ENCODE measurements at places on chromosomes 6 and 20. TPM values are rescaled to one million over a fixed set of nuclear protein-coding genes. Genes with fewer than 3 reads are reported as not detected.
A peak's percentile ranks its signal among the peaks of the same experiment; 100 is the strongest.

GRCh38 chr6:53532942-53533341 lies 12.0 kb downstream of the GCLC start:
- DNase-seq, result no peak

GRCh38 chr6:96391776-96392360 lies 129.7 kb upstream of the UFL1 start:
- peak; percentile 15 for DNase-seq

DNA sequence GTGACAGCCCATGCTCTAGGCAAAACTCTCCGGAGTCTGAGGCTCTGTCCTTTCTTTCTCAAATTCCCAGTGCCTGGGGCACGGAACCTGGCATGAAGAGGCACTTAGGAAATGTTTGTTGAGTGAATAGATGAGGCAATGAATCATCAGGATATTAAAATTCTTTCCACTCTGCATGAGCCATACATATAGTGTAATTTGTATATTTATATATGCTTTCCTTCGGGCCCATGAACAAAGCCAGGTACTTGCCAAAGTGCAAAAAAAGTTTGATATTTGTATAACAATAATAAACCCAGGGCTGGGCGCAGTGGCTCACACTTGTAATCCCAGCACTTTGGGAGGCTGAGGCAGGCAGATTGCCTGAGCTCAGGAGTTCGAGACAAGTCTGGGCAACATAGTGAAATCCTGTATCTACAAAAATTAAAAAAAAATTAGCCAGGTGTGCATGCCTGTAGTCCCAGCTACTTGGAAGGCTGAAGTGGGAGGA lies 212.3 kb upstream of the ZNF217 start:
- DNase-seq, result no peak

DNA sequence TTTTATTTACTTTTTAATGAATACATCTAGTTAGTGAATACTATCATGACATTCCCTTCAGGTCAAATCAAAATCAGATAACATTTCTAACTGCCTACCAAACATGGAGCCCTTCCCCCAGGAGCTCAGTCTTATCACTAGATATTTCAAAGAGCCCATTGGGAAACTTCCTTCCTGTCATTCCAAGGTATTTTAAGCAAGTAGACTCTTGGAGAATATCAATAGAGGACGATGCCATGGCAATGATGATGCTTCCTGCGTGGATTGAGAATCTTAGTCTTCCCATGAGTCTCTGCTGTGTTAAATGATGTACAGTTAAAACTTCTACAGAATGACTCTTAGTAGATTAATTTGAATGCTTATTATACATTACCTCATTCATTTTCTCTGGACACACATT lies 384.9 kb downstream of the CENPW start:
- DNase-seq, result no peak

GRCh38 chr6:26232940-26233648 lies 131.9 kb upstream of the BTN3A2 start:
- peak; percentile 45 for DNase-seq

- DNase-seq, result peak; percentile 90
These were observed 65.8 kb upstream of the ARMC2 start for GRCh38 chr6:108782179-108783041.

DNA sequence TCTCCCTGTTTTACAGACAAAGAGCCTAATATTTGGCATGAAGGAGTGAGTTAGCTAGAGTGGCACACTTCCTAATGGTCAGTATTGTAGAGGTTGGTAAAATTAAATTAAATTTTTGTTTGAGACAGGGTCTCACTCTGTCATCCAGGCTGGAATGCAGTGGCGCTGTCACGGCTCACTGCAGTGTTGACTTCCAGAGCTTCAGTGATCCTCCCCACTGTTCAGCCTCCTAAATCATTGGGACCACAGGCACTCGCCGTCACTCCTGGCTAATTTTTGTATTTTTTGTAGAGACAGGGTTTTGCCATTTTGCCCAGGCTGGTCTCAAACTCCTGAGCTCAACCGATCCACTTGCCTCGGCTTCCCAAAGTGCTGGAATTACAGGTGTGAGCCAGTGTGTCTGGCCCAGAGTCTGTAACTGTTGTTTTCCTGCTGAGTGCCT lies 70.9 kb downstream of the SCAND1 start:
- no peak for DNase-seq

- no peak for DNase-seq
These were observed 102.9 kb downstream of the OR2B2 start for GRCh38 chr6:27809067-27809938.

DNA sequence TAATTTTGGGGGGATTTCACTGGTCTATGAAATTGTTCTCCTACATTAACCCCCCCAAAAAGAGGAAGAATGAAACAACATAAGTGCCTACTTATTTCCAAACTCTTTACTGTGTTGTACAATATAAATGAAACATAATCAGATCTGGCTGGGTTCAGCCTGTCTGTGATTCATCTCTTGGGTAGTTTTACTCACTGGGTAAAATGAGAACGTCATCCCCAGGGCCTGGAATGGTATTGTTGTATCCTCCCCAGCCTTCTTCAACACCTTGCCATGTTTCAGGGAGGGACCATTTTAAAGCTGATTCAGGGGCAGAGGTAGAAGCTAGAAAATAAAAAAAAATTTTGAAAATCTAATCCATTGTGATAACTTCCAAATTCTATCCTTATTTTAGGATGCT lies 256.7 kb downstream of the PKHD1 start:
- DNase-seq, result no peak

DNA sequence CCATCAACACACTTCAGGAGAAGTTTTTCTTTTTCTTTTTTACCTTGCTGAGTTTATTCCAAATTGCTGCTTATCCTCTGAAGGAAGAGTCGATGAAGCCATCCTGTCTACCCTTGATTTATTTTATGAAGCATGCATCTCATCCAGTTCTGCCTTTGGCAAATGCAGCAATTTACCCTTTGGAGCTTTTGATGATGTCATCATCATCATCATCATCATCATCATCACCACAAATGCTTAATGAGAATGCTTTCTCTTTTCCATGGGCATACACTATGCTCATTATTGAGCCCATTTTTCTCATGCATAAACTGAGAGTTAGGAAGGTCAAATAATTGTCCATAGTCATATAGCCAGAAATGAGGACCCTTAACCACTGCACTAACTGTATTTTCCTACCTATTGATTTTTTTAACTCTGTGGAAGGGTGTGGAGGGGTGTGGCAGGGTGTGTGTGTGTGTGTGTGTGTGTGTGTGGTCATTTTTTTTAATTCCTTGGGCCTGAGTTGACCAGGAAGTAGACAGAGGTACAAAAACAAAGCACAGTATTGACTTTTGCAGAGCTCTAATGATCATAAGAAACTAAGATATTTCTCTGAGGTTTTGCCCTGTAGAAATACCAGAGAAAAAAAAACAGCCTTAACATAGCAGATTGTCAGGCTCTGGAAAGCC lies 82.8 kb downstream of the COL9A1 start:
- no peak for DNase-seq

- DNase-seq, result no peak
These were observed 23.2 kb downstream of the L3MBTL3 start for GRCh38 chr6:130041594-130041993.

GRCh38 chr20:62367136-62367632 lies at the start of gene LAMA5:
Gene LAMA5, minus strand, starts transcription at chr20:62367312. Its CDS starts 67 bp downstream, at chr20:62367245.
- DNase-seq, result peak; percentile 89

- no peak for DNase-seq
These were observed 140.9 kb downstream of the LPA start for GRCh38 chr6:160523223-160523622.

- DNase-seq, result no peak
These were observed 52.4 kb upstream of the LYRM2 start for GRCh38 chr6:89690944-89691324.

- DNase-seq, result no peak
These were observed 28.2 kb upstream of the ITCH start for GRCh38 chr20:34334654-34335407.

DNA sequence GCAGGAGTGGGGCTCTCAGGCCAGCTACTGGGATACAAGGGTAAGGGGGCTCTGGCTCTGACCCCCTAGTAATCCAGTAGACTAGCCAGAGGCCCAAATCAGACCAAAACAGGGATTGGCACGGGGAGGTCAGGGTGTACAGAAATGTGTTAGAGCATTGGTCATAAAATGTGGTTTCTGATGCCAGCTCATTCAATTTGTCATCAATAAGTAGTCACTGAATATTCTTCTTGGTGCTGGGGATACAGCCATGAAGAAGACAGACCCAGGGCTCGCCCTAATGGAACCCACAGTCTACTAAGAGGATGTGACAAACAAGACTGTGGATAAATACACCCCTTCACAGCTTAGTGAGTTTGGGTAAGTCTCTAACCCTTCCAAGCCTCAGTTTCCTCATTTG lies 11.1 kb downstream of the MAP1LC3A start:
- no peak for DNase-seq

DNA sequence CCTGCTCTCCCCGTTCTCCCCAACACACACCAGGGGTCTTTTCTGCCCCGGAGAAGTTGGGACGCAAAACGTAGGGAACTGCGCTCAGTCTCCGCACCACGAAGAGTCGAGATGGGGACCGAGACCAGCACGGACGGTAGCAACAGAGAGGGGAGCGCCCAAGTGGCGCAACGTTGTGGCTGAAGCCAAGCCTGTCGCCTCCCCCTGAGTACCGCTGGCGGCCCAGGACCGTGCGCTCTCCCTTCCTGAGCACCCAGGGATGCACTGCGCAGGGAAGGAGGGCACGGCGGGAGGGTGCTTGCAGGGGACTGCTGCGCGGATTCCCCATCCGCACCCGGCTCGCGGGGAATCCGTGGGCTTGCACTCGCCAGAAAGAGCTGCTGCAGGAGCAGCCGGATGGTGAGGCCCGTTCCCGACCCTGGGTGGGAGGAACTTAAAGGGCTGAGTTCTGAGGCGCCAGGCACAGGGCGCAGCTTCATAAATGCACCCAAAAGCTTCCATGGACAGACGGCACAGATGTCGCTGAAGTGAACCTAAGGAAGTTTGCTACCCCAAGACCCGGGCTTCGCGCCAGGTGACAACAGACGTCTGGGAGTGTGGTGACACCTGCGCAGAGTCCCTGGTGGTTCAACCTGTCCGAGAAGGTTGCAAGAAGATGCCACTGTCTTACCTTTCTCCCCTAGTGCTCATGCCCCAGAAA lies 178.7 kb downstream of the TBXT start:
- peak; percentile 69 for DNase-seq

DNA sequence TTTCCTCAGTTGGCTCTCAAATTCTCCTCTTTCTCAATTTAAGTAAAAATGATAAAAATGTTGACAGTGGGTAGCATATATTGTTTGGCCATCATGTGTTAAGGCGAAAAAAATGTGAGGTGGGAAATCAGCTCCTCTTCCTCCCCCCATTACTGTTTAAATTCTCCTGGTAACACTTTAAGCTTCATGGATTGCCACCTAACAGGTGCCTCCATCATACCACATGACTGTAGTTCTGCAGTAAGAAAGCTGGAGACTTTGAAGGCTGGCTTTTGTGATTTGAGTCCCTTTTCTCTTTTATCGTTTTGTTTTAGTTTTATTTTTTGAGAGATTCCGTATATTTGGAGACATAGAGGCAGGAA lies 1.2 kb downstream of the ZFAND3 start:
- DNase-seq, result no peak

GRCh38 chr6:106273087-106273486 lies 52.5 kb downstream of the ATG5 start:
- DNase-seq, result no peak

DNA sequence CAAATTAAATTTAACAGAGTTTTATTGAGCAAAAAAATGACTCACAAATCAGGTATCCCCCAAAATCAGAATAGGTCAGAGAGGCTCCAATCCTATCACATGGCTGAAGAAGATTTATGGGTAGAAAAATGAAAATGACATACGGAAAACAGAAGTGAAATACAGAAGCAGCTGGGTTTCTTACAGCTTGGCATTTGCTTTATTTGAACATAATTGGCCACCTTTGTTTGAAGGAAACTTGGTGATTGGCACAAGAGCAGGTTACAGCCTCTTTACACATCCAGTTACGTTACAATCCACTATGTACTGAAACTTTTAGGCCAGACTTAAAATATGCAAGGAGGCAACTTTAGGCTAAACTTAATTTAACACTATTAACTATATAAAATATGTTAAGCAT lies 11.7 kb upstream of the TREM2 start:
- no peak for DNase-seq

The SMIM8 gene
- polyA plus RNA-seq, result 11.3 TPM

The TCF21 gene
- polyA plus RNA-seq, result 7.9 TPM

The RHAG gene
- polyA plus RNA-seq, result 2.8 TPM

The CCN6 gene
- not detected for polyA plus RNA-seq

The PTCHD4 gene
- 0.09 TPM for polyA plus RNA-seq

The ZDHHC14 gene
- polyA plus RNA-seq, result 20.2 TPM

The REM1 gene
- 2.9 TPM for polyA plus RNA-seq

The PDYN gene
- polyA plus RNA-seq, result not detected
